ENCODE measurements at places on chromosomes 4 and X.

- DNase-seq: no peak
These were observed 7.2 kb downstream of the ZFP42 start for GRCh38 chr4:188002751-188003150.

GRCh38 chr4:77994194-77994721 lies 62.9 kb upstream of the FRAS1 start:
- no peak for DNase-seq

DNA sequence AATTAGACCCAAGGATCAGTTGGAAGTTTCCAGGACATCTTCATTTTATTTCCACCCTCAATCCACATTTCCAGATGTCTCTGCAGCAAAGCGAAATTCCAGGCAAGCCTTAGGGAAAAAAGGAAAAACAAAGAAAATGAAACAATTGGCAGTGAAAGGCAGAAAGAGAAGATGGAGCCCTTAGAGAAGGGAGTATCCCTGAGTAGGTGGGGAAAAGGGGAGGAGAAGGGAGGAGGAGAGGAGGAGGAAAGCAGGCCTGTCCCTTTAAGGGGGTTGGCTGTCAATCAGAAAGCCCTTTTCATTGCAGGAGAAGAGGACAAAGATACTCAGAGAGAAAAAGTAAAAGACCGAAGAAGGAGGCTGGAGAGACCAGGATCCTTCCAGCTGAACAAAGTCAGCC lies at the start of gene PLP1:
Gene PLP1 (plus strand): TSS at position 295 of the 400 bp plus-strand sequence. CDS start 156 bp downstream, outside the sequence.
- no peak for DNase-seq

- DNase-seq: no peak
These were observed 143.8 kb downstream of the ACTRT1 start for GRCh38 chrX:127908384-127908783.

DNA sequence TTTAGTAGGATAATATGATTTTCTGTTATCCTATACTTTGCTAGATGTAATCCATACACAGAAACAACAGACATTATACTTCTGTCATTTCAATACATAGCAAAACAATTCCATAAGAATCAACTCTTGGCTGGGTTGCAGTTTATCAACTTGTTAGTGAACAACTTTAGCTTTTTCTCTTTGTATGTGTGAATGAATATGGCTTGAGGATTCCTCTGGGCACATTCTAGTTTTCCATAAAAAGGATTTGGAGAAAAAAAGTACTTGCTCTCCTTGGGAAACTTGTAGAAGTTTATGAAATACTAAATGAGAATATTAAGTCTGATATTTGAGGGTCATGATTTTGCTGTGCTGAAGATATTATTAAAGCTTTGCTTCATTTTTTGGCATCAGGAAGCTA lies 210.7 kb upstream of the GIMD1 start:
- no peak for DNase-seq

DNA sequence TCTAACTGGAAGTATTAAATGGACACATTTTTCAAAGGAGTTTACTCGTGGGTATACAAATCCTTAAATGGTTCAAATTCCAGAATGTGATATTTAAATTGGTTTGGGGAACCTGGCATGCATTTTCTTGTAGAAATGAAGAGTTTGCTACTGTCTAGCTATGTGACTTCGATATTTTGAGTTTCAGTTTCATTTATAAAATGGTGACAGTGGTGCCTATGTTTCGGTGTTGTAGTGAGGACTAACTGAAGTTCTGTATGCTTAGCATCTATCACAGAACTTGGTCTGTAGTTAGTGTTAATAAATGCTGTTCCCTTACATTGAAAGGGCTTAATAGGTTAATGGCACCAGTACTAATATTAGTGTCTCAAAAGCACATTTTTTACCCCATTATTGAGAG lies 29.4 kb downstream of the TRPC5 start:
- no peak for DNase-seq

- DNase-seq: no peak
These were observed 400.1 kb upstream of the CPEB2 start for GRCh38 chr4:14602206-14602605.

Measured in activated CD4-positive, CD25-positive, alpha-beta regulatory T cell (primary cell).